ENCODE measurements at places on chromosomes 5 and 9.
A peak's percentile ranks its signal among the peaks of the same experiment; 100 is the strongest.

GRCh38 chr9:108047264-108047663, 557.7 kb upstream of the KLF4 start:
- no peak for DNase-seq

GRCh38 chr5:55141945-55142690, 17.9 kb upstream of the GPX8 start:
- no peak for DNase-seq

- DNase-seq = no peak
These were observed 195.0 kb downstream of the MSX2 start for GRCh38 chr5:174919351-174919750.

- DNase-seq = peak; percentile 10
These were observed 19.8 kb downstream of the IFT74 start for GRCh38 chr9:26975728-26976707.

- no peak for DNase-seq
These were observed 614.7 kb downstream of the TLR4 start for GRCh38 chr9:118318770-118319431.

- DNase-seq = no peak
These were observed 7.9 kb upstream of the HAND1 start for GRCh38 chr5:154485850-154486426.

GRCh38 chr5:62614355-62614754, 35.7 kb downstream of the LRRC70 start:
- no peak for DNase-seq

DNA sequence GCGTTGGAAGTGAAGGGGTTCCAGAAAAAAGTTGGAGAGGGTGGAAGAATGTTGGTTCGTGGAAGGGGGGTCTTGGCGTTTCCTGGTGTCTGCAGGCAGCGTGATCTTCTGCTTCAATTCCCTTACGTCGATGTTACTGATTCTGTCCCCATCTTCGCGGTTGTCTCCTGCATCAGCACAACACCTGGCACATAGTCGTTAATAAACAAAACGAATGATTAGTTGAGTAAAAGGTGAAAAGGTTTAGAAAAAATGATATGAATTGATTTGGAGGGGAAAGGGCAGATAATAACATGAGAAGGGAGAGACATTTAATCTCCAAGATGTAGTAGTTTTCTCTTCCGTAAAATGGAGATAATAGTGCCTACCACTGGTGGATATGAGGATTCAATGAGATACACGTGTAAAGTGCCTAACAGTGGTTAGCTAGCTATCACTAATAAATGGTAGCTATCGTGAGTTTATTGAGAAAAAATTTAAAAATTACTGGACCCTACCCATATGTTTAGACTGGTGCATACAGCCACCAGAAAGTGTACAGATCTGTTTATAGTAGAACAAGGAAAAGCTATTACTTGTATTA, 556 bp downstream of the MTREX start:
- peak; percentile 25 for DNase-seq

DNA sequence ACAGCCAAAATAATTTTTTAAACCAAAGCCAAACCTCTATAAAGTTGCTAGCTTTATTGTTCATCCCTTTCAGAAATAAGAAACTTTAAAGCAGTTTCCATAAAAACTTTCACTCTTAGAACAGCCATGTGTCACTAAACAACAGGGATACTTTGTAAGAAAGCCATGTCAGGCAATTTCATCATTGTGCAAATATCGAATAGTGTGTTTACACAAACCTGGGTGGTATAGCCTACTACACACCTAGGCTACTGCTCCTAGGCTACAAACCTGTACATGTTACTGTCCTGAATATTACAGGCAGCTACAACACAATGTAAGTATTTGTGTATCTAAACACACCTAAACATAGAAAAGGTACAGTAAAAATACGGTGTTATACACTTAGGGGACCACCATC, 59.9 kb downstream of the TLE1 start:
- DNase-seq = no peak

GRCh38 chr5:139636207-139636792, 11.8 kb upstream of the CXXC5 start:
- no peak for DNase-seq

DNA sequence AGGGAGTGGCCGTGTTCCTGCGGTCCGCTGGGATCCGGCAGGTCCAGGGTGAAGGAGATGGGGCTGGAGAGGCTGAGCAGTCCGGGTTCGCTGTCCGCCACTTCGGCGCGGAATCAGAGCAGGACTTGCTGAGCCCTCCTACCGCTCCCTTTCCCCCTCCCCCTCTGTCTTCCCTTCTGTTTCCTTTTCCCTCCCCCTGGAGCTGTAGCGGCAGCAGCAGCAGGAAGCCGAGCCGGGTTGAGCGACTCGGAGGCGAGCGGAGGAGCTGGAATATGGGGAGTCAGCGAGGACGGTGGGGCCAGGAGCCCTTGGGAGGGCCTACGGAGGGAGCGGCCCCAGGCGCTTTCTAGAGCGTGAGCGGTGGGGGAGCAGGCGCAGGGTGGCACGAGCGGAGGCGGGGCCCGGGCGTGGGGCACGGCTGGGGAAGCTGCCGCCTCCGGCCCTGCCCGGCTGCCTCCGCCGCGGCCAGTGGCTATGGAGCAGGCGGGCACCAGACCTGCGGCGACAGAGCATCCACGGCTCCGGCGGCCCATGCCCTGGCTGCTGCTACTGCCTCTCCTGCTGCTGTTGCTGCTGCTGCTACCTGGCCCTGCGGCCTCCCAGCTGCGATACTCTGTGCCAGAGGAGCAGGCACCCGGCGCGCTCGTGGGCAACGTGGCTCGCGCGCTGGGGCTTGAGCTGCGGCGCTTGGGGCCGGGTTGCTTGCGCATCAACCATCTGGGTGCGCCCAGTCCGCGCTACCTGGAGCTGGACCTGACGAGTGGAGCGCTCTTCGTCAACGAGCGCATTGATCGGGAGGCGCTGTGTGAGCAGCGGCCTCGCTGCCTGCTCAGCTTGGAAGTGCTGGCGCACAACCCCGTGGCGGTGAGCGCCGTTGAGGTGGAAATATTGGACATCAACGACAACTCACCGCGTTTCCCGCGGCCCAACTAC, at the start of gene PCDHAC2:
PCDHAC2 (plus strand) TSS at position 184 of the 933 bp plus-strand sequence; CDS start at position 475, 291 bp downstream.
- DNase-seq = peak; percentile 20

- DNase-seq = no peak
These were observed 377 bp upstream of the PCDHAC2 start for GRCh38 chr5:140965905-140966292.

GRCh38 chr5:151674626-151675610, 11.8 kb downstream of the SPARC start:
- no peak for DNase-seq

- DNase-seq = peak; percentile 97
These were observed at the start of gene RXRA for GRCh38 chr9:134325813-134326723. Gene RXRA, plus strand, starts transcription at chr9:134326455. Its CDS starts 177 bp downstream, at chr9:134326632.

DNA sequence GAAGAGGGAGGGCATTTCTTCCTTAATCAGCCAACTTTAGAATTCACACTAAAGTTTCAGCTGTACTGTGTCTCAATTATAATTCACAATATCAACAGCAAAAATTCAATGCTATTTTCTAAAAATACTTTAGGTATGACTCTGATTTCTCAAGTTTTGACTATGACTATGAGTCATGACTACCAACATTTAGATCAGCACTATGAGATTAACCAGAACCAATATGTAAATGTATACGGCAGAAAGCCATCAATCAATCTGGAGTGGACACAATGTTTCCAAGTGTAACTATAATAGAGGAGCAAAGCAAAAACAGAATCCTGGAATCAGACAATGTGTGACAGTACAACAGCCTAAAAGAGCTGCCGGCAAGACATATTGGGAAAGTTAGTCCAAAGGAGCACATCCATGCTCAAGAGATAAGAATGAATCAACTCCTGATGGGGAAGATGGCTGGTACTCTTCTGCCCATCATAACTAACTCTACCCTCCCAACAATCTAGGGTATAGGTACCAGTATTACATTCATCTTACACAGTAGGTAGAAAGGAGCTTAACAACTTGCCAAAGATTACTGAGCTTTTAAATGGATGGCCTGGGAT, 294.4 kb downstream of the SEMA5A start:
- peak; percentile 29 for DNase-seq

DNA sequence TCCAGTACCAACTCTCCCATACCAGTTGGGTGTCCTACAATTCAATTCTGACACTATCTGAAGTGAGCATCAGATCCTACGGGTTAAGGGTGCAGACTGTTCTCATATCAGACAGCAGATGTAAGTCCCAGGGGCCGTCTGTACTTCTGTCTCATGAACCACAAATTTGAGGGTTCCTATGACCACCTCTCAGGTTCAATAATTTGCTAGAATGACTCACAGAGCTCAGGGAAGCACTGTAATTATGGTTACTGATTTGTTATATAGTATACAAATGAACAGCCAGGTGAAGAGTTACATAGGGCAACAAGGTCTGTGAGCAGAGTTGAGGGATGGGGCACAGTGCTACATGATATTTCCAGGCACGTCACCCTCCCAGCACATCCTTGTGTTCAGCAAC, 499.1 kb downstream of the DMAC1 start:
- DNase-seq = no peak

GRCh38 chr5:31963358-31964006, 210.6 kb downstream of the GOLPH3 start:
- DNase-seq = peak; percentile 31

GRCh38 chr9:112530751-112531205, 44.2 kb downstream of the KIAA1958 start:
- DNase-seq = no peak

DNA sequence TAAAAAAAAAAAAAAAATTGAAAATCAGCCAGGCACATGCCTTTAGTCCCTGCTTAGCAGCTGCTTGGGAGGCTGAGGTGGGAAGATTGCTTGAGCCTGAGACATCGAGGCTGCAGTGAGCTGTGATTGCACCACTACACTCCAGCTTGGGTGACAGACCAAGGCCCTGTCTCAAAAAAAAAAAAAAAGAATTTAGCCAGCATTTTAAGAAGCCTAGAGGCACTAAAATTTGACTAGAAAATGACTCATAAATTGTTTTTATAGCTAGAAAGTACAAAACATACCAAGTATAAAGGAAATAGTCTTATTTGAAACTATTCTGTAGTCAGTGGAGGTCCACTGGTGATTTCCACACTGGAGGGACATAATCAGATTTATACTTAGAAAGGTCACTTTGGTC, 17.5 kb downstream of the LRRC70 start:
- no peak for DNase-seq

DNA sequence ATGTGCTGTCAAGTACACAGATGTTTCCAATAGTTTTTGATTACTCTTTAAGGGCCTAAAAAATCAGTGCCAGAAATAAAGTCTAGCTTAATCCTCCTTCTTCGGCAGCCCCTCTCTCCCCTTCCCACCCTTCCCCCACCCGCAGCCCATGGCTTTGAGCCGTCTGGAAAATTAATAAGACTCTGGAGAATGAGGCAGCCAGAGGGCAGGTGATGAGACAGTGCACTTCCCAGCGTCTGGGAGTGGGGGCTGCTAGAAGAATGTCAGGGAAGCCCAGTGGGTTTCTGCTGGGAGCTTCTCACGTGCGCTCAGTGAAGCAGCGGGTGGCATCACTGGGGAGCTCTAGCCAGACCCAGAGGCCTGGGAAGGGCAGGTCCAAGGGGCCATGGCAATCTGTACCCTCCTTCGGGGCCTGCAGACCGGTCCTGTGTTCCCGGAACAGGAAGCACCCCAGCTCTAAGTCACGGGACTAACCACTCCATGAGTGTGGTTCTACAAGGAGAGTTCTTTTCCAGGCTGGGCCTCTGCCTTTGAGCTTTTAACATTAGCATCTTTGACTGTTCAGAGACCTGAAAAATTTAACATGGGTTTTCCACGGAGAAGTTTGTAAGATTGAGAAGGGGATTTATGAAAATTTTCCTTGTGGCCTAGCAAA, 164.8 kb upstream of the OTULINL start:
- no peak for DNase-seq

DNA sequence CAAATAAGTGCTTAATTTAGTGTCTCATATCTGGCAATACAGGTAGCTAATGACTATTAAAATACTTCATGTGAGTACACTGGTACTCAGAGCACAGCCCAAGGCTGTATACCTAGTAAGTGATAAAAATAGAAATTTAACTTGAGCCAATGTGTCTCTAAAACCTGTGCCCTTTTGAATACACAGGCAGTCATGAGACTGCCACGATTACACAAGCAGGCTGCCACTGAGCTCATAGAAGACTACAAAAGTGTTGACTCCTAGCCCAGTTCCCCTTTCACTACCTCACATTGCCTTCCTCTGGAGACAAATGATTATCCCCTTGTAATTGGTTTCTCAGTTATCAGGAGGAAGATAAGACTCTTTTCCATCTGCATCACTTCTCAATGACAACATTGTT, 66.3 kb upstream of the PAPPA start:
- DNase-seq = no peak

DNA sequence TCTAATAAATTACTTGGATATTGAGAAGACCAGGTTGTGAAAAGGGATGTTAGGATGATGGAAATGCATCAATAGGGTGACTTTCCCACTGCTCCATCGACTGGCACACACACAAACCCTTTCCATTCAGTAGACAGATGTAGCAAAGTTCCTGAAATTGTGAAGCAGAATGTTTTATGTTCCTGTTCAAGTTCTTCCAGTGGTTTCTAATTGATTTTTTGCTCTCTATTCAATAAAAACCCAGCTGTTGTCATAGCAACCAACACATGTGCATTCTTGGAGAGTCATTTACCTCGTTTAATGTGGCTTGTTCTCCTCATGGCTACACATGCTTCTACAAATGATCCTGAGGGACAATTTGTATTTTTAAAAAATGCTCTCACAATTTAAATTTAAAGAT, 244.6 kb downstream of the RAB3C start:
- no peak for DNase-seq

- no peak for DNase-seq
These were observed 2.4 kb downstream of the LCN12 start for GRCh38 chr9:136954270-136955083.

DNA sequence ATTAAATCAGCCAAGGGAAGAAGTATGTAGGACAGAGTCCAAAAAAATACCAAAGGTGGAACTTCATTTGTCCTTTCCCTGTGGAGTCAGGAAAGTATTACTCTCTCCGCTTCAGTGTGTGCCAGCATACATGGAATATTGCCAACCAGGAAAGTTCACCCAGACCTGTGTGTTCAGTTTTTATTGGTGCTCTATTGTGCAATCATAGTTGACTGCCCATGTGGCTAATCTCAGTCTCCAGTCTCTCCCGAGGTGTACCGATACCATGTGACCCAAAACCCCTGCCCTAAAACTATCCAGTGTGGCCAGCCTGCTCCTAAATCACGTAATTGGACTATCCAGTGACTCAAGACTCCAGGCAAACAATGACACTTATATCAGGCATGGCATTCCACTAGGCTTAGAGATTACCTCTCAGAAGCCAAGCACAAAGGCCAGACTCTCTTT, 38.8 kb downstream of the NFX1 start:
- peak; percentile 69 for DNase-seq

DNA sequence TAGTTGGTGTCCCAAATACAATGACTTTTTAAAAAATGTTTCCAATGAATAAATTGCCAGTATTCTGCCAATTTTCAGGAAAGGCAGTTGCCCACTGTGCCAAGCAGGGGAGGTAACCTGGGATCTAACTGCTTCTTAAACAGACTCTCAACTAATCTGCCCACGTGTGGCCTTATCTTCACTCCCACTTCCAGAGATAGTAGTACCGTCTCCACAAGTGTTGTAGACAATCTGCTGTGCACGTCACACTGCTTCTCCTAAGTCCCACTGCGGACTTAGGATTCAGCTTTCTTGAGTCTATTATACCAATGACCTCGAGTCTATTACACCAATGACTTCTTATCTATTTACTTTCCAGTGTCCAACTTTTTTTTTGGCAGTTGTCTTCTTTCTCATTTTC, 21.2 kb downstream of the POU4F3 start:
- no peak for DNase-seq

- DNase-seq = no peak
These were observed 19.6 kb upstream of the LAMC3 start for GRCh38 chr9:130989391-130989790.

GRCh38 chr9:86641970-86642369, 287.8 kb upstream of the TUT7 start:
- DNase-seq = no peak

- DNase-seq = no peak
These were observed 333.4 kb downstream of the YTHDC2 start for GRCh38 chr5:113846941-113847340.

Data from GM03348 (cell line).